Activated CD4-positive, alpha-beta T cell treated with anti-CD3 and anti-CD28 coated beads, Interleukin-2, amount 10 ng/mL, durations not matched to agents 24 days and 14 days (primary cell): ENCODE measurements at places on chromosomes 2 and 18.

GRCh38 chr18:34626404-34627136 lies 83.5 kb upstream of the DTNA start:
- DNase-seq: no peak

GRCh38 chr2:212998626-212999359 lies 152.6 kb downstream of the IKZF2 start:
- DNase-seq: no peak

- no peak for DNase-seq
Measured at GRCh38 chr18:62426191-62426488, 96.7 kb upstream of the ZCCHC2 start.

- DNase-seq: no peak
Measured at GRCh38 chr18:41096504-41096903, 858.5 kb upstream of the PIK3C3 start.

GRCh38 chr2:151872463-151872862 lies 44.2 kb upstream of the ARL5A start:
- no peak for DNase-seq

- DNase-seq: no peak
Measured at GRCh38 chr2:70943205-70943871, 7.6 kb downstream of the ATP6V1B1 start.

- DNase-seq: no peak
Measured at GRCh38 chr18:68221111-68221724, 493.7 kb downstream of the TMX3 start.

DNA sequence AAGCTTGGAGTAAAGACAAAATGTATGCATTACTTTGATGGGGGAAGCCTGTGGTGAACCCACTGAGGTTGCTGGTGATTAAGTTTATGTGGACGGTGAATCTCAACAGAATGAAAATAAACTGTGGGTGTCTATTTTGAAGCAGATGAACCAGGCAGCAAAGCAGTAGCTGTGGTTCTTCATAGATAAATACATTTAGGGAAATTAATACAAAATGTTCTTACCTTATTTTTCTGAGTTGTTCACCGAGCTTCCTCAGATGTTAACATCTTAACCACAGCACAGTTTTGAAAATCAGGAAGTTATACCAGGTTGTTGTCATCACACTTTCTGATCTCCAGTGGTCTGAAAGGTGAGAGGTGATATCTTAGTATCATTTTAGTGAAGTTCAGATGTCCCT lies 53.9 kb downstream of the NCK2 start:
- peak; percentile 80 for DNase-seq

DNA sequence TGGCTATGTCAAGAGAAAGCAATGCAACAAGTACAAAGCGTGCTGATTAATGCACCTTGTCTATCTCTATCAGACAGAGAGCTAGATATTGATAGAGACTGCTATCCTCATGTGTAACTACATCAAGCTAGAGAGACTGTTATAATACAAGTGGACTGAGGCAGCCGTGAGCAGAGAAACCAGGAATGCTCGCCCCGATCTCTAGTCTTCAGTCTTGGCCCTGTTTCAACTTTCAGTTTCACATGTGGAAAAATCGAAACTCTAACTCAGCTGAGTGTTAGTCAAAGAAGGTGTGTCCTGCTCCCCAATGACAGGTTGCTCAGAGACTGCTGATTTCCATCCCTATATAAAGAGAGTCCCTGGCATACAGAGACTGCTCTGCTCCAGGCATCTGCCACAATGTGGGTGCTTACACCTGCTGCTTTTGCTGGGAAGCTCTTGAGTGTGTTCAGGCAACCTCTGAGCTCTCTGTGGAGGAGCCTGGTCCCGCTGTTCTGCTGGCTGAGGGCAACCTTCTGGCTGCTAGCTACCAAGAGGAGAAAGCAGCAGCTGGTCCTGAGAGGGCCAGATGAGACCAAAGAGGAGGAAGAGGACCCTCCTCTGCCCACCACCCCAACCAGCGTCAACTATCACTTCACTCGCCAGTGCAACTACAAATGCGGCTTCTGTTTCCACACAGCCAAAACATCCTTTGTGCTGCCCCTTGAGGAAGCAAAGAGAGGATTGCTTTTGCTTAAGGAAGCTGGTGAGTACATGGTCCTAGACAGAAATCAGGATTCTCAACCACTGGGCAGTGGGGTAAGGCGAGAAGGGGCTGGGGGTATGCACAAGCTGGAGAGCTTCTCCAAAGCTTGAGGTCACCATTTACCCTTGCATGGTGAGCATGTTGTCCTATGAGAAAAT lies at the start of gene RSAD2:
Gene RSAD2, plus strand, starts transcription at position 376 of the 903 bp plus-strand sequence. Its CDS starts 24 bp downstream, at position 400.
- DNase-seq: peak; percentile 88

DNA sequence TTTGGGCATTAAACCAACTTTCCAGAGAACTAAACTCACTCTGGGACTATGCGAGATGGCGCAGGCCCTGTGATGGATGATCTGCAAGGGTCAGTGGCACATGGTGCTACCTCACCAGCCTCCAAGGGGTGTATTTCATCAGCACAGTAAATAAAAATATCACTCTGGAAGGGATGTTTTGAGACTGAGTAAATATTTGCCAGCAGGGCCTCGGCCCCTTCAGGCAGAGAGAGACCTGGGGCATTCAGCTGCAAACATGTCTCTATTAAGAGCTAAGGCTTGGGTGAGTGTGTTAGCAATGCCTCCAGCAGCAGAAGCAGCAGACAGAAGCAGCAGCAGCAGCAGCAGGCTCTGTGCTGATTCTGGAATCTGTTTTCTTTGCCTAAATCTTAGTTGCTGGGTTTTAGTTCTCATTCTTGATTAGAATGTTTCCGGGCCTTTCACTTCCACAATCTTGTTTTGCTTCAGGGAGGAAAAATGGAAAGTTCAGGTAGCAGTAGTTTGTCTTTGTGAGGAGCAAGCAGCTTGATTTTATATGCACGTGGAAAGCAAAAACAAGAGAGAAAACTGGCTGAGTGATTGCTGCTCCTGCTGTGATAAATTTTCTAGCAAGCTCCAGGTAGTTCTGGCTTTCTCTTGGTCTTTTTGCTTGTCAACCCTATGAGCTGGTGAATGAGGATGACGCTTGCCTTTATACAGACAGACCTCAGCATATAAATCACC lies 18.6 kb downstream of the ADCYAP1 start:
- DNase-seq: no peak

GRCh38 chr2:105455488-105456003 lies 56.7 kb upstream of the FHL2 start:
- DNase-seq: no peak

- no peak for DNase-seq
Measured at GRCh38 chr2:179882851-179883806, 21.7 kb upstream of the ZNF385B start.

GRCh38 chr18:62586781-62587487 lies 64.1 kb downstream of the ZCCHC2 start:
- no peak for DNase-seq
